Ovary (tissue), 10 donors: ENCODE measurements at places on chromosomes 12 and 14. TPM values are rescaled to one million over a fixed set of nuclear protein-coding genes. Genes with fewer than 3 reads are reported as not detected.

Gene CLEC2A
- total RNA-seq, result not detected

Gene TPH2
- not detected for total RNA-seq

Gene HOXC12
- total RNA-seq, result not detected

Gene MFAP5
- total RNA-seq, result 0.72 TPM

Gene WNT1
- not detected for total RNA-seq

Gene TESPA1
- 2.1 TPM for total RNA-seq

Gene FOXG1
- total RNA-seq, result not detected

Gene SYNDIG1L
- 0.10 TPM for total RNA-seq

Gene HPD
- 4.8 TPM for total RNA-seq

Gene COQ10A
- 14.9 TPM for total RNA-seq

Gene PARP11
- 17.4 TPM for total RNA-seq

Gene MAP1LC3B2
- total RNA-seq, result 0.80 TPM

Gene MYF6
- not detected for total RNA-seq

Gene POTEM
- not detected for total RNA-seq

Gene HOXC10
- total RNA-seq, result 5.0 TPM

Gene YY1
- 37.0 TPM for total RNA-seq

Gene RD3L
- not detected for total RNA-seq

Gene RNF212B
- not detected for total RNA-seq

Gene IL22
- not detected for total RNA-seq

Gene LTBP2
- total RNA-seq, result 83.6 TPM

Gene NID2
- total RNA-seq, result 31.5 TPM

Gene PITPNM2
- 11.6 TPM for total RNA-seq

Gene CD163
- 58.2 TPM for total RNA-seq

Gene OTOGL
- 0.10 TPM for total RNA-seq

Gene CLEC1A
- 4.1 TPM for total RNA-seq

Gene CLEC4A
- 0.96 TPM for total RNA-seq

Gene ACSS3
- total RNA-seq, result 39.1 TPM

Gene ZDHHC22
- not detected for total RNA-seq

Gene STAB2
- total RNA-seq, result 0.05 TPM

Gene LRRC10
- not detected for total RNA-seq

Gene TCTN2
- 14.7 TPM for total RNA-seq

Gene KRT2
- total RNA-seq, result not detected

Gene TMEM233
- 0.69 TPM for total RNA-seq

Gene RACGAP1
- 3.8 TPM for total RNA-seq

Gene TAS2R7
- not detected for total RNA-seq

Gene IRAK3
- 5.2 TPM for total RNA-seq

Gene KRT80
- 1.7 TPM for total RNA-seq

Gene MSI1
- total RNA-seq, result 4.9 TPM
